Thymus (tissue), 14 donors: ENCODE measurements at places on chromosomes 2 and 18.

DNA sequence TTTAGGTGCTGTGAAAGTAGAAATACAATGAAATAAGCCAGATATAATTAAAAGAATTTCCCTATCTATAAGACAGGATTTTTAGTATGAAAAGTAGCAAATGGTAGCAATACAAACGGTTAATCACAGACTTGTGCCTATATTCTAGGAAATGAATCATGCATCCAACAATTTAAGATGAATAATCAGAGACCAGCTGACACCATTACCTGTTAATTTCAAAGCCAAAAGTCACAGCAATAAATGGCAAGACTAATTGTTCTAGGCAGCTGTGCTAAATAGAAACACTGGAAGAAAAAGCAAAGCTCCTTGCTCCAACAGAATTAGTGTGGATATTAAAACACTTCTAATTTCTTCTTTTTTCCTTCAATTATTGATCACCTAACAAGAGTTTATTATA, 35.1 kb upstream of the MPP4 start:
- no peak for DNase-seq

GRCh38 chr2:43269706-43270105, 43.3 kb upstream of the ZFP36L2 start:
- no peak for DNase-seq

- no peak for DNase-seq
Measured at GRCh38 chr2:99956232-99957030, 186.0 kb downstream of the AFF3 start.

DNA sequence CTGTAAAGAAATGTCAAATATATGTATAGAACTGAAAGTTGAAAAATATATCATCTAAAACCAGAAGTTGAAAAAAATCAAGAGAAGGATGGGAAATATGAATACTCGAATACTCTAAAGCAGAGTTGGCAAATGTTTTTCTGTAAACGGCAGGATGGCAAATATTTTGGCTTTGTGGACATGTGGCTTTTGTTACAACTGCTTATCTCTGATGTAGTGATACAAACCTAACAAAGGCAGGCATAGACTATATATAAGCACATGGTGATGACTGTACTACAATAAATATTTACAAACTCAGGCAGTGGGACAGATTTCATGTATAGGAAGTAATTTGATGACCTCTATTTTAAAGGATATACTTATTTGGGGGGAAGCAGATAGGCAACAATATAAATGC, 224.6 kb upstream of the LRRTM4 start:
- no peak for DNase-seq

- DNase-seq, result no peak
Measured at GRCh38 chr18:12479536-12479935, 71.8 kb downstream of the PRELID3A start.

DNA sequence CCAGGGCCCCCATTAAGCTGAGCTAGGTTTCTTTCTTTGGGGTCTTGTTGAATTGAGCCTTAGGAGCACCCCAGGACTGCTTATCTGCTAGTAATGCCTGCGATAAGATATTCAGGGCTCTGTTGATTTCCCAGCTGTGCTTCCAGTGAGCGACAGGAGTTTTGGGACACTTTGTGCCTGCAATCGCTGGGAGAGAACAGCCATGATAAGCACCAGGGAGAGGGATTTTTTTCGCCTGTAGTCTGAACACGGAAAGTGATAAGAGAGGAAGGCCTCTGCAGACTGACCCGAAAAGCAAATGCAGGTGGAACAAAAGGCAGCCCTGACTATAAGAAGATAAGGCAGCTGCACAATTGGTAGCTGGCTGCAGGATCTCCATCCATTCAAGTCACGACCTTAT, 244.3 kb downstream of the CNTNAP5 start:
- no peak for DNase-seq

- no peak for DNase-seq
Measured at GRCh38 chr2:5444854-5445253, 247.3 kb upstream of the SOX11 start.

DNA sequence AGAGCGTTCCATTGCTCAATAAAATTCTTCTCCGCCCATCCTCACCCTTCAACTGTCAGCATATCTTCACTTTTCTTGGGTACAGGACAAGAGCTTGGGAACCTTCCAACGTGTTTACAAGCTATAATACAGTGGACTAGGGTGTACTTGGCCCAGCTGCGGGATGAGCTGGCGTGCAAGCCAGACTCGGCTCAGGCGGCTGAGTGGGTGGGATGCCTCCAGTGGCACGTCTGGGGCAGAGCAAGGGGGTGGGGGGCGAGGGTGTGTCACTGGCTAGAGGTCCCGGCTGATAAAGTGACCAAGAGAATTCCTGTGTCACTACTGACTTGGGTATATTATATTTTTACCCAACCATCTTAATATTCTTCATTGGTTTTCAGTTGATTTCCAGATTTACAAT, 179.7 kb downstream of the EVA1A start:
- no peak for DNase-seq

GRCh38 chr2:237199577-237199976, 113.9 kb downstream of the COPS8 start:
- DNase-seq, result no peak

DNA sequence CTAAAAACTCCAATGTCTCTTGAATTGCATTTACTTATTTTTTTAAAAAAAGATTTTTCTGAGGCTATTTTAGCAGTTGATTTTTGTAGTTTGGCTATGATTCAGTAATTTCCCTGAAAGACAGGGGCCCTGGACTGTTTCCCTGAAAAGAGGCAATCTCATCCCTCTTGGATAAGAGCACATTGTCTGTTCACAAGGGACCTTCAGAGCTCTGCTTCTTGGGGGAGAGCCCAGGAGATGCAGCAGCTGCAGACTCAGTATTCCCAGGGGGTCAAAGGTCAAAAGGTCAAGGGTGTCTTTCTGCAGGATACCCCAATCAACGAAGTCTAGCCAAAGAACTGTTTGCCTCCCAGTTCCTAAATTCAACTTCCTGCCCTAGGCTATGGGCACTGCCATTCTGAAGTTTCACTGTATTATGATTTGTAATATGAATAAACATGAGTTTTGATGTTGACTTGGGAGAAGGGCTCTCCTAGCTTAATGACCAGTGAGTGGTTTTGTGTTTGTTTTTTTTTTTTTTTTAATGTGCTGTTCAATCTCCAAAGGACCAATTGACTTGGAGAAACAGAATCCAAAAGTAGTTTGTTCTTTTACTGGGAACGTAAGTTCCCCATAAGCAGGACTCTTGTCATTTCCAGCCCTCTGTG, 157.0 kb upstream of the SERPINE2 start:
- DNase-seq, result no peak

DNA sequence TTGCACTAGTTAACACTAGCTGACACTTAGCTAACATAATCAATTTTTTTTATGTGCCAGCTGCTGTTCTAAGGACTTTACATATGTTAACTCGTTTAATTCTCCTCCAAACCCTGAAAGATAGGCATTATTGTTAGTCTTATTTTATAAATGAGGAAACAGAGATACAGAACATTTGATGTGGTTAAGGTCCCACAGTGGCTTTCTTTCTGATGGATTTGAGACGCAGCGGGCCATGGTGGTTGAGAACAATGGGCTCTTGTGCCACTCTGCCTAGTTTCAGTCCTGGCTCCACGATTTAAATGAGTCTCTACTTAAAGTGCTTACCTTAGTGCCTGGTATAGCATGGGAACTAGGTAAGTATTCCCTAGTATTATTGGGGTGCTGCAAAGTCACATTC, 201.9 kb upstream of the SPRED2 start:
- DNase-seq, result no peak

GRCh38 chr18:34624551-34624950, 85.5 kb upstream of the DTNA start:
- DNase-seq, result no peak

GRCh38 chr2:198441246-198441645, 636.9 kb downstream of the PLCL1 start:
- DNase-seq, result no peak

DNA sequence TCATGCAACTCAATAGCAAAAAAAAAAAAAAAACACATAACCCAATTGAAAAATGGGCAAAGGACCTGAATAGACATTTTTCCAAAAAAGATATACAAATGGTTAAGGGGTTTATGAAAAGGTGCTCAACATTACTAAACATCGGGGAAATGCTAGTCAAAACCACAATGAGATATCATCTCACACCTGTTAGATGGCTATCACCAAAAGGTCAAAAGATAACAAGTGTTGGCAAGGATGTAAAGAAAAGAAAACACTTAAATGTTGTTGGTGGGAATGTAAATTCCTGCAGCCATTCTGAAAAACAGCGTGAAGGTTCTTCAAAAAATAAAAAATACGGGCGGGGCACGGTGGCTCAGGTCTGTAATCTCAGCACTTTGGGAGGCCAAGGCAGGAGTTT, 112.4 kb upstream of the CAB39 start:
- DNase-seq, result peak; percentile 36

DNA sequence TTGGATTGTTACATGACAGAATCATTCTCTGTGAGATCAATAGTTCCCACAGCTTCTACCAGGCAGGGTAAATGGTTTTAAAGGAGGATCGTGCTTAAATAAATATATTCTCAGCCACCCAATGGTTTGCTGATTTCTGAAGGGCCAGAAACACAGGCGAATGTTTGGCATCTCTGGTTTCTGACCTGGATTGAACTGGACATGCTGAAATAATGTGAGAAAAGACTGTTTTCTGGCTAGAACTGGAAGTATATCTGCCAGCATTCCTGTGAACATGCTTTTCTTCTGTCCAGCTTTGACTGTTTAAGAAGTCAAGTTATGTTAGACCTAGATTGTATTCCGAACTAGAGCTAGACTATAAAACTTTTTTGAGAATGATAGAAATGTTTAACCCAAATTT, 77.1 kb upstream of the COL3A1 start:
- DNase-seq, result no peak

DNA sequence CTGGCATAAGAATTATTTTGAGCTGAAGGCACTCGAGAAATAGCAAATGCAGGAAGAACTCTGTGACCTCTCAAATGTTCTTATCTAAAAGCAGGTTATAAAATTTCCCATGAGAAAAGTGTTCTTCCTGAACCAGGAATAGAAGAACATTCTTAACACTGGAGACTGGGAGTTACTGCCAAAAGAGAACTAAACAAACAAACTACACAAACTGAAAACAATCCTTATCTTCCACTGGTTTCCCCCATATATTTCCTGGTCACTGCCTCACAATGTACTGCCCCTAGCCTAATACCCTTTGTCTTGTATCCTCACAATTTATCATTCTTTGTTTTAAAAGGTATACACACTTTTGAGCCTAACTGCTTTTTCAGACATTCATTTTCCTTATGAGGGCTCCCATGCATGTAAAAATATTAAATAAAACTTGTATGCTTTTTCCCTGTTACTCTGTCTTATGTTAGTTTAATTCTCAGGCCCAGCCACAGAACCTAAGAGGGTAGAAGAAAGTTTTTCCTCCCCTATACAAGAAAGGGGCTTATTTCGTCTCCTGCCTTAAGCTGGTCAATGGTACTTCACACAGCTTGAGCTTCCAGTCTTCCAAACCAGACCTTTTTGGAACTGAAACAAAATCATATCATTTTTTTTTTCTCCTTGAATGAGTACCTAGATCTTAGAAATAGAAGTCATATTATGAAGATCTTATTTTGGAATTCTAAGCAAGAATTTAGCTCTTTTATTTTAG, 110.6 kb downstream of the MSTN start:
- no peak for DNase-seq

DNA sequence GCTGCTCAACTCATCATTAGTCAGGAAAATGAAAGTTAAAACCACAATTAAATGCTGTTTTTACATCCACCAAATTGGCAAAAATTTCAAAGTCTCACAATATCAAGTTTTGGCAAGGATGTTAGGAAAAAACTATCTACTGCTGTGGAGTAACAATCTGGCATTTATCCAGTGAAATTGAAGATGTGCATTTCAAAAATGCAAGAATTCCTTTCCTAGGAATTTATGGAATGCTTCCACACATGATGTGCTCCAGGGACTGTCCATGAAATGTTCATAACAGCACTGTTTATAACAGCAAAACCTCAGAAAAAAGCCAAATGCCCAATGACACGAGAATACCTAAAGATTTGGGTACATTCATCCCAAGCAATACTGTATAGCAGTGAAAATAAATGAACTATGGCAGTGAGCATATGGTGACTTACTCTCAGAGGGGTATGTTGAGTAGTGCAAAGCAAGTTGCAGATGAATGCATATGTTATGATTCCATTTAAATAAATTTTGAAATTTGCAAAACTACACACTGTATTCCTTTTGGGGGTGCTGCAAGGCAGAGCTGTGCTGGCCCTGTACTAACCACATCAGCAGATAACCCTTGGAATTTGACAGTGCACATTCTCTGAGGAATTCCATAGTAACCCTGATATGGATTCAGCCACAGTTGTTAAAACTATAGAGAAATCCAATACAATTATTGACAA, 41.3 kb upstream of the GYPC start:
- no peak for DNase-seq

GRCh38 chr2:85710687-85711577, 16.8 kb downstream of the GNLY start:
- DNase-seq, result no peak

GRCh38 chr2:241656190-241656741, 18.8 kb downstream of the ATG4B start:
- no peak for DNase-seq

DNA sequence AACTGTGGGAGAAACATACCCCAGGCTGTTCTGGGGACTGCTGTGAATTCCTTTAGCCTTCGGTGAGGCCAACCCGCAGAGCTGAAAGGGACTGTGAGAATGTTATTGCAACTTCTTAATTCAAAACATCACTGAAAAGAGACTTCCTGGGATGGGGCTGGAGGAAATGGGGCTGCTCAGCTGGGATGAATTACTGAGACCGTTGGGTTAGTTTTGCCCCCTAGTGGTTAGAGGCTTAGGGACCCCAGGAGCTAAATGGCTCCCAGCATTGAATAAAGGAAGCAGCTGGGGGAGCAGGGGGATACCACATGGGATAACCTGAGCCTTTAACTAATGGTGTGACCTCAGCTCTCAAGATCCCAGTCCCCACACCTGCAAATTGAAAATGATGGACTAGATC, 941.1 kb upstream of the FANCL start:
- DNase-seq, result no peak

DNA sequence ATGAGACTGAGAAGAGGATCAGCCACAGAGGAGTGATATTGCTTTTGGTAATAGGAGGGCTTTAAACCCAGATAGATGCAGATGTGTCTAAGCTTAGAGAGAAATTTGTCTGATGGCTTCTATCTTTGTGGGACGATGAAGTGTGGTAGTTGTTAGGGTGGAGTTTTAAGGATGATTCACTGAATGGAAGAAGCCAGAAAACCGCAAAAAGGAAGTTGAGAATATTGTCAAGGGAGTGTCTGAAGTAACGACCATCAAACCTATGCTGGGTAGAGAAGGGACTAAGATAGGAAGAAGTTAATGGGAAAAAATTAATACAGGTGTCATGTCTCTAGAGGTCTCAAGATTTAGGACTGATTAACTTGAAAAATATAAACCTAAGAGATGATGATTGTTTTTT, 195.6 kb upstream of the MC4R start:
- DNase-seq, result no peak

DNA sequence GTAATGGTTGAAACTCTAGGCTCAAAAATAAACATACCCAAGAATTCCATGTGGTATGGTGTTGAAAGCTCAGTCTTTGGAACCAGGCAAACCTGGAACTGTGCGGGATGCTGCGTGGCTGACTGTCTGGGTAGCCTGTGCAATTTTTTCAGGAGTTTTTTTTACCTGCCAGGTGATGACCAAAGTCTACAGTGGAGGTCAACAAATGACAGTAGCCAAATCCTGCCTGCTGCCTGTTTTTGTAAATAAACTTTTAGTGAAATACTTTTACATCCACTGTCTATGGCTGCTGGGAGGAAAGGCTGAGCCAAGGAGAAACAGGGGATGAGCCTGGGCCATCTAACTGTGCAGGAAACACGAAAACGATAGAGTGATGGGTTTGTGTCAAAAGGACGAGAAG, 240.6 kb downstream of the PIEZO2 start:
- DNase-seq, result no peak

- DNase-seq, result no peak
Measured at GRCh38 chr2:113073325-113073834, 5.6 kb downstream of the IL1F10 start.
